ENCODE measurements at places on chromosomes 12 and 14.

DNA sequence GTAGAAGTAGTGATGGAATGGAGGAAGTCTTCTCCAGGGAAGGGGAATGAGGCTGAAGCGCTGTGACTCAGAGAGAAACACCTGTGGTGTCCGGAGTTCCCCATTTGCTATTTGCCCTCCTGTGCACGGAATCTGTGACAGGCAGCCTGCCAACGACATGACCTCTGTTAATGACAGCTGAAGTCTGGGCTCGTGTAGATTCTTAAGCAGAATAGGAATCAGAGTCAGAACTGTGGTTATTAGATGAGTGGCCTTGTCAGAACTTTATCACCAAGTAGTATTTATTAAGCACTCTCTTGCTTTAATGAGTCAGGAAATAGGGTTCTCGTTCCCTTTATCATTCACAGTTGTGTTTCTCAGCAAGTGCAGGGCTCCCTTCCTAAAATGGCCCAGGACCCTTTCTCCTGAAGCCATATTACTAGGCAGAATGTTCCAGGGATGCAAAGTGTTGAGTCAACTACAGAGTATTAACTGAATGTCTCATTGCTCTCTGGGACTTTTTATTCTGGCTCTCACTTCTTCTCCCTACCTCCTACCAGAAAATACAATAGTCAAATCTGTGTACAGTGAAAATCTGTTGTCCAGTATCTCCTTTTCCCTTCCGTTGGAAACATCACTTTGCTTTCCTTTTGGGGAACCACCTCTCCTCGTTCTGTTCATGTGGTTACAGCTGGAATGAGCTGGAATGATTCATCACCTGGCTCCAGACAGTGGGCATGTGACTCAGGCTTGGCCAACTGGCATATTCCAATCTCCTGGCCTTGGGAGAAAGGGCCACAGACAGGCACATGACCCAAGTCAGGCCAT lies 77.8 kb upstream of the MAX start:
- DNase-seq, result peak; percentile 69

GRCh38 chr14:62532181-62532580 lies 513.1 kb downstream of the KCNH5 start:
- no peak for DNase-seq

- no peak for DNase-seq
Observed at GRCh38 chr14:49659526-49660455, 24.7 kb upstream of the DNAAF2 start.

DNA sequence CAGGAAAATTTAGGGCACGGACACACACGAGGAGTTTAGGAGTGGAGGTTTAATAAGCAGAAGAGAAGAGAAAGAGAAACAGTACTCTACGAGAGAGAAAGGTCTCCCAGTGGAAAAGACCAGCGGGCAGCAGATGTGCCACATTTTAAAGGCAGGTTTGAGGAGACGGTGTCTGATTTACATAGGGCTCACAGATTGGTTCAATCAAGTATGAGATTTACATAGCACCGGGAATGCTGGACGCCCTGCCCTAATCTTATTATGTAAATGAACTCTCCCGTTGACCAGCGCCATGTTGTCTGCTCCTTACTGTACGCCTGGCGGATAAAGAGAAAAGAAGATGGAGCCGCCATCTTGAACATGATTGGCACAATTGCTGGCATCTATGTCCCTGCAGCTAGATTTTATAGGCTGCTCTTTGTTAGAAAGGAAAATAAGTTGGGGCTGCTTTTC lies 17.9 kb downstream of the NFKBIA start:
- no peak for DNase-seq

GRCh38 chr12:94305130-94305957 lies 154.3 kb downstream of the CEP83 start:
- DNase-seq, result no peak

- DNase-seq, result no peak
Observed at GRCh38 chr14:83856334-83856733, 1673.6 kb upstream of the FLRT2 start.

- peak; percentile 90 for DNase-seq
Observed at GRCh38 chr14:69101331-69101826, 51.5 kb downstream of the DCAF5 start.

DNA sequence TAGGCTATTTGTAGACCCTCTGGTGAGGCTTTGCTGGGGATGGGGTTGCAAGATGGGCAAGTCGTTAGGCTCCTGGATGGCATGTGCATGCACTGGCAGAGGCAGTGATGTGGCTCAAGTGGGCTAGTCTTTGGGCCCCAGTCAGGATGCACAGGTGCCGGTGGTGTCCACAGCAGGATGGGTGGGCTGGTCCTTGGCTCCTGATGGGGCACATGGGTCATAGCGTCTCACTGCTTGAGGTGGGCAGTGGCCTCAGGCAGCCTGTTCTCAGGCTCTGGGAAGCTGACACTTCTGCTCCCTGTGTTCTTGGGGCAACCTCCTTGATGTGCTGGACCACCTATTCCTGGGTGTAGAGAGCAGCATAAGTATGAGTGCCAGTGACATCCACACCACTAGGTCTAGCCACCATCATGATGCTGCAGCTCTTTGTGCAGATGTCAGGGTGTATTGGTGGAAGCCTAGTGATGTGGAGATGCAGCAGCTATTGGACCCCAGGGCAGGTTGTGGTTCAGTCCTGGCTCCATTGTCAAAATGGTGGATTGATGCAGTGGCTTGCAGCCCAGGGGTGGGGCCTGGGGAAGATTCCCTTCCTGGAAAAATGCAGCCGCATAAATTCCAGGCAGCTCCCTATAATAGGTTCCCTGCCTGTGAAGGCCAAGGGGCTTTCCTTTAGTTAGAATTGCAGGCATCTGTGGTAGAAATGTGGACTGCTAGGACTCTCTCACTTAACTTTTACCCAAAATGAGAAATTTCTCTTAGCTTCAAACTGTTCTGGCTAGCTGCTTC lies 742.5 kb upstream of the MDGA2 start:
- no peak for DNase-seq

DNA sequence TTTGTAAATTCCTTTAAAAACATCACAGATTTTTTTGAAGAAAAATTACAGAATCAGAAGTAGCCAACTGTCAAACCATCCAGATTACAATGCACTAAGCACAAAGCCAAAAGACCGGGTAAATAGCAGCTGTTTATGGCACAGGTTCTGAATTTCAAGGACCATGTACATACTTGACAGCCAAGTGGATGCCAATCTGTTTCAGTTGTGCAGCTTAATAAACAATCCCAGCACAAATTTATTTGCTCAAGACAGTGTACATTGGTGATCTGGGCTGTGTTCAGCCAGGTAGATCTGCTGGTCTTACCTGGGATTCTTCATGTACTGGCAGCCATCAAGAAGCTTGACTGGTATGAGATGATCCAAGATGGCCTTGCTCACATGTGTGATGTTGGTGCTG lies 229.8 kb upstream of the FLRT2 start:
- DNase-seq, result no peak

DNA sequence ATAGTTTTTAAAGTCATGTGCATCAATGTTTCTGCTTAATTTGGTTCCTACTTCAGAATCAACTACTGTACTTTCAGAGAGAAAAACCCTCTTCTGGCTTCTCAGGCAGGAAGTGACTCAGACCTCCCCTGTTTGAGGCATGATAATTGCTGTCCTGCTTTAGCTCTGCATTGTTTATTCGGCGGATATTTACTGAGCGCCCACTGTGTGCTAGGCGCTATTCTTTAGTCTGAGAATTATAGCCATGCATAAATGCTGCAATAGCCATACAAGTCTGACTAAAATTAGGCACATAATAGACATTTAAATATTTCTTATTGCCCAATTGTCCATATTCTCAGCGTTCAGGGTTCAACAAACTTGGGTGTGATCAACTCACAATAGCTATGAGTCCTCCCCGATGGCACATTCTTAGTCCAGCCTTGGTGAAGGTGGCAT lies 6.1 kb upstream of the AMIGO2 start:
- no peak for DNase-seq

DNA sequence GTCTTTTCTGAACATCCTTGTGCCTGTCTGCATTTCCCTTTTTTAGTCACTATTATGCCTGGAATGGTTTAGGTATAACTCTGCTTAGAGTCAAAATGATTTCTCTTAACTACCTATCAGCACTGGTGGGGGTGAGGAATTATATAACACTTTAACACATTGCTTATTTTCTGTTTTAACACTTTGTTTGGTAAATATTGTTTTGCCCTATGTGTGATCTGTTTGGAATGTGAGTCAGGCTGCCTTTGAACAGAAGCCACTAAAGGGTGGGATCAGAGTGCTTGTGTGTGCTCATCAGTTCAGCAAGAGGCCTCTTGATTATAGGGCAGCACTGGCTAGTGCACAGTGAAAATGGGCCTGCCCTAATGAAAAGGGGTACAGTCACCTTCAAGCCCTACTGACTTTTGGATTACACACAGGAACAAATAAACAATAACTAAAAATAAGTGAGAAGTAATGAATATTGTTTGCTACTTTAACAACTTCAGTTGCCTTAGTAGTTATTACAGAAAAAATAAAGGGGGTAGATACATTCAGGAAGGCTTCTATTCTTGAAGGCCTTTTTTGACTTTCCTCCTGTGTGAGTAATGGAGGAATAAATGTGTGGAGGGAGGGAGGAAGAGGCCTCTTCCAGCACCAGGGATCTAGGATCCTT lies 23.2 kb downstream of the NGDN start:
- no peak for DNase-seq

DNA sequence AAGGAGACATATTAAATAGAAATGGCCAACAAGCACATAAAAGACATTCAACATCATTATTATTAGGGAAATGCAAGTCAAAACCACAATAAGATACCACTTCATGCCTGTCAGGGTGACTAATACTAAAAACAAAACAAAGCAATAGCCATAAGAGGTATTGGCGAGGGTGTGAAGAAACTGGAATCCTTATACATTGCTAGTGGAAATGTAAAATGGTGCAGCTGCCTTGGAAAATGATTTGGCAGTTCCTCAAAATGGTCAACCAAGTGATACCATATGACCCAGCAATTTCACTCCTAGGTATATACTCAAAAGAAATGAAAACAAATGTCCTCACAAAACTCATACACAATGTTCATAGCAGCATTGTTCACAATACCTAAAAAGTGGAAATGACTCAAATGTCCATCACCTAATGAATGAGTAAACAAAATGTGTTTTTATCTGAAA lies 27.0 kb downstream of the GPR135 start:
- DNase-seq, result peak; percentile 24

GRCh38 chr12:83010169-83010804 lies 323.6 kb downstream of the TMTC2 start:
- DNase-seq, result no peak

DNA sequence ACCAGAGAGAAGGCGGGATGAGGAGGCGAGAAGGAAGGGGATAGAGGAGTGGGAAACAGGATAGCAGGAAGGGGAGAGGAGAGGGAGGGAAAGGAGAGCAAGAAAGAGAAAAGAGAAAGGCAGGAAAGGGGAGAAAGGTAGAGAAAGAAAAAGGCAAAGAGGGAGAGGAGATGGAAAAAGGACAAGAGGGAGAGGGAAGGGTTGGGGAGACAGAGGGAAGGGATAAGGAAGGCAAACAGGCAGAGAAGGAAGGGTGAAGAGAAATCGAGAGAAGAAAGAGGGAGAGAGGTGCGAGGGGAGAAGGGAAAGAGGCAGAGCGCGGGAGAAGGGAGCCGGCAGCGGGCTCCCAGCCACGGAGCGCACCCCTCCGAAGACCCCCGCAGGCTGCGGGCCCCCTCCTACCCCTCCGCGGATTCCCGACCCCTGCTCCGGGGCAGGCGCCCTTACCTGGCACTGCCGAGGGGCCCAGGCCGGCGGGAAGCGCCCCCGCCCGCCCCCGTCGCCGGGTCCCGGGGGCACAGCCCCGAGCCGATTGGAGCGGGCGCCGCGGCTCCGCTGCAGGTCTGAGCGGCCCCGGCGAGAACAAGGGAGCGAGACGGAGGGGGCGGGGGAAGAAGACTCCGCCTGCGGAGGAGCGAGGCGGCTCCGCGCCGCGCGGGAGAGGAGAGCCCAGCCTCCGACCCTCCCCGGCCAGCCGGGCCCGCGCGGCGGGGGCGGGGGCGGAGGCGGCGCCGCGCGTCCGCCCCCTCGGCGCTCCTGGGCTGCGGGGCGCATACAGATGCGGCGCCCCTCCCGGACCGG lies at the start of gene CDH24:
CDH24 (minus strand) TSS at position 565 of the 801 bp plus-strand sequence. CDS start 1,787 bp downstream, outside the sequence.
- DNase-seq, result no peak

GRCh38 chr12:122789637-122790036 lies 15.3 kb downstream of the CCDC62 start:
- DNase-seq, result no peak

- DNase-seq, result no peak
Observed at GRCh38 chr12:96398424-96399119, 1.7 kb downstream of the CDK17 start.

GRCh38 chr14:85439696-85440328 lies 90.1 kb upstream of the FLRT2 start:
- DNase-seq, result no peak

- DNase-seq, result no peak
Observed at GRCh38 chr12:103755425-103755824, 85.6 kb downstream of the NT5DC3 start.

- DNase-seq, result no peak
Observed at GRCh38 chr12:56840922-56841321, 77.8 kb downstream of the HSD17B6 start.

DNA sequence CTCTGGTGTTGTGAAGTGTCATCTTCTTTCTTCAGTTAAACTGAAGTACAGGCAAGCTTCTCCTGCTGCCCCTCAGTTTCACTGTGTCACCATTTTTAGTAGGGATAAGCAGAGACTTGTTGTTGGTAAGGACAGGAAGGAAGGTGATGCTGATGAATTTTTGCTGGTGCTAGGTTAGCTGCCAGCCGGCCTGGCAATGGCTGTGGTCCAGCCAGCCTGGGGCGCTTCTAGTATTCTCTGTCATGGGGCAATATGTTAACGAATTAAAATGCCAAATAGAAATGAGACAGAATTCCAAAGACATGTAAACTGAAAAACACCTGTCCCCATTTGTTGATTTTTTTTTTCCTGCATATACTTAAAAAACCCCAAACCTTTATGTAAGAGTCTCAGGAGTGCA lies 602.9 kb downstream of the DIO2 start:
- no peak for DNase-seq

GRCh38 chr14:104866451-104867370 lies 1.6 kb downstream of the CEP170B start:
- DNase-seq, result no peak

DNA sequence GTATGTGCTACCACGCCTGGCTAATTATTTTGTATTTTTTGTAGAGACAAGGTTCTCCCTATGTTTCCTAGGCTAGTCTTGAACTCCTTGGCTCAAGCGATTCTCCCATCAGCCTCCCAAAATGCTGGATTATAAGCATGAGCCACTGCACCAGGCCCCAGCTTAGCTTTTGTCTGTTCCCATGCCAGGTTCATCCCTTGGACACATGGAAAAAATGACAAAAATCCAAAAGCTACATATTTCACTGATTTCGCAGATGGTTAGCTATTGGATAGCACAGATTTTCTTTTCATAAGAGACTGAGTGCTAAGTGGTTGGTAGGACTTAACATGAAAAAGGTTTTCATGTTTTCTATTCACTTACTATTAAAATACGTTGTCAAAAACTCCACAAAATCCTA lies 286.6 kb upstream of the KITLG start:
- no peak for DNase-seq

Data from GM04504 (cell line).